ENCODE measurements at places on chromosomes 7 and 10. TPM values are rescaled to one million over a fixed set of nuclear protein-coding genes. Genes with fewer than 3 reads are reported as not detected.

Gene TMEM178B
- total RNA-seq: not detected

Gene PRLHR
- total RNA-seq: not detected

Gene SPAM1
- not detected for total RNA-seq

Gene HOXA11
- not detected for total RNA-seq

Gene SNCG
- 21.4 TPM for total RNA-seq

Gene ATOH7
- not detected for total RNA-seq

Gene ADAM12
- total RNA-seq: 0.14 TPM
